ENCODE measurements at places on chromosomes 11 and 22.

DNA sequence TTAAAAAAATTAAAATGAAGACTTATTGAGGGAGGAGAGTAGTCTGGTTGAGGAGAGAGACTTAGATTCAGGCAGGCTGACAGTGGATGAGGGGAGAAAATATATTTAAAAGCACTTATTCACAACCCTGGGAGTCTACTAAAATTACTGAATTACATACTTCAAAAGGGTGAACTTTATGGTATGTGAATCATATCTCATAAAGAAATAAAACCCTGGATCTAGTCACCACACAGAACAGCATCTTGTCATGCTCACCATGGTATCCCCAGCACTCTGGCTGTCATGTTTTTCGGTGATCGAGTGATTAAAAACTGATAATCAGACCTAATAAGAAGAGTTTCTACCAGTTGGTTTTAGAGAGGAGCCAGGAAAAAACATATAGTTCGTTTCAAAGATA, 11.0 kb downstream of the TEAD1 start:
- DNase-seq, result no peak

DNA sequence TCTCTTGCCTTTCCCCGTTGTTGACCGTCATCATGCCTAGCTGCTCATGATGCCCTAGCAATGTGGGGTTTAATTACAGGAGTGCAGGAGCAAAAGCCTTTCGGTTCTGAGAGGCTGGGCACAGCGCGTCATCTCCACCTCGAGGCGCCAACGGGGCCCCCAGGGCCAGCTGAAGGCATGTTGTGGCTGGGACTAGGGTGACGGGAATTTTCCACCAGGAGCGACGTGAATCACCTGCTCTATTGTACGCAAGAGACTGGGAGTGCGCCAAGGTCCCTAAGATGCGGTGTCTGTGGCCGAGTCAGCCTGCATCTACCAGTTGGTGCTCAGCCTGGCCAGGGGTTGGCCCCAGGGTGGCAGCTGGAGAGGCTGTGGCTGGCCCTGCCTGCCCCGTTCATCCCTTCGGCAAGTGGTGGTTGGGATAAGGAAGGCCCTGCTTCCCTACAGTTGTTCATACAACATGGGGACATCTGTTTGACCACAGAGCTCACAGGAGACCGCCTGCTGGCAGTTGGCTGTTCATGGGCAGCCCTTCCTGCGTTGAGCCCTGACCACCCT, 1175.6 kb downstream of the BRD1 start:
- DNase-seq, result no peak

GRCh38 chr11:99432677-99433076, 411.9 kb downstream of the CNTN5 start:
- DNase-seq, result no peak

- DNase-seq, result peak; percentile 75
Measured at GRCh38 chr22:37681556-37682049, 4.5 kb upstream of the NOL12 start.

GRCh38 chr11:12397931-12398334, 20.6 kb downstream of the PARVA start:
- DNase-seq, result peak; percentile 88

GRCh38 chr22:17870407-17870806, 96.1 kb upstream of the BID start:
- DNase-seq, result no peak

DNA sequence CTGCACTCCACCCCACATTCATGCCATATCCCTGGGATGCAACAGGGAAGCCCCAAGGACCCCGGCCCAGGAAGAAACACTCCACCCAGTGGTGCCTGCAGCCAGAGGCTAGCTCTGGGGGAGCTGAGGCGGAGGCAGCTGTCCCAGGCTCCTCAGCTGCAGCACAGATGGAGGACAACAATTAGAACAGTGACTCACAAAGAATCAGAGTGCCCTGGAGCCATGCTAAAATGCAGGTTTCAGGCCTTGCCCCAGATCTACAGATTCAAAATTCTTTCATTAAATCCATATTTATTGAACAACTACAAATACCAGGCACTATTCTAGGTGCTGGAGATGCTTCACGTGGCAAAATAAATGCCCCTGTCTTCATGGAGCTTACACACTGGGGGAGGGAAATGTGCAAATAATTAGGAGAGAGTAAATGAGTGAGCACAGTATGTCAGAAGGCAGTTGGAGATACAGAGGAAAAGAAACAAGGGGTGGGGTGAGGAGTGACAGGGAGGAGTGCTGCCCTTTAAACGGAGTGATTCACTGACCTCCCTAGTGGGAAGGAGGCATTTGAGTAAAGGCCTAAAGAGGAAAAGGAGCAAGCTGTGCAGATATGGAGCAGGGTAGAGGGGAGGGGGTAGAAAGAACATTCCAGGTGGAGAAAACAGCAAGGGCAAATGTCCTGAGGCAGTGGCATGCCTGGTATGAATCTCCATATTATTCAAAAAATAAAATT, 73.3 kb upstream of the CSNK2A3 start:
- peak; percentile 28 for DNase-seq

DNA sequence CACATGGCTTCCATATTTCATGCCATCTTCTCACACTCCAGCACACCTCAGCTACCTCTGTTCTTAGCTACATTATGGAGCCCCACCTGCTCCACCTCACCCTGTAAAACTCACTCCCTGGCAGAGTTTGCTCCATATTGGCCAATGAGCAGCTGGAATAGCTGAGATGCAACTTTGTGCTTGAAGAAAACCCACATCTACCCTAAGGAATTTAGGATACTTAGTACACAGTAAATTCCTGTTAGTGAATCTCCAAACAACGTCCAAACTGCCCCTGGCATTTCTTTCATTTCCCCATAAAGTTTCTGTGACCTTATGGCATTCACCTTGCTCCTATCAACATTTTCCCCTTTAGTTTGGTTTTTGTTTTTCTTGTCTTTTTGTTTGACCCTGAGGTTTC, 2.2 kb upstream of the VWCE start:
- peak; percentile 54 for DNase-seq

DNA sequence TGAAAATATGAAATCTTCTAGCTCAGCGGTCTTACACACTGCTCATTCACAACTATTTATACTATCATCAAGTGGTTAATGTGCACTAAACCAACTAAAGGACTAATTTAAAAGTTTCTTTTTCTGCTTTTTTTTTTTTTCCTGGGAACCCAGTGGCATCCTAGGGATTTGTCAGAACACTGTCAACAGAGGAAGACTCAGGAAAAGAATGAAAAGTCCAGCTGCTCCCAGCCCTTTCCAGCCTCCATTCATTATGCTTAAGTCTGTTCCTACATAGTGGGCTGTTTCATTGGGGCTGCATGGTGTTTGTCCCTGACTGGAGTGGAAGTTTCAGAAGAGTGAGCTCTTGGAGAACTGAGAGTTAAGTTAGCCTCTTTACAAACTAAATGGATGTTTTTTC, 391.1 kb downstream of the AASDHPPT start:
- DNase-seq, result no peak

GRCh38 chr11:117597071-117597470, 199.9 kb downstream of the DSCAML1 start:
- DNase-seq, result peak; percentile 5

DNA sequence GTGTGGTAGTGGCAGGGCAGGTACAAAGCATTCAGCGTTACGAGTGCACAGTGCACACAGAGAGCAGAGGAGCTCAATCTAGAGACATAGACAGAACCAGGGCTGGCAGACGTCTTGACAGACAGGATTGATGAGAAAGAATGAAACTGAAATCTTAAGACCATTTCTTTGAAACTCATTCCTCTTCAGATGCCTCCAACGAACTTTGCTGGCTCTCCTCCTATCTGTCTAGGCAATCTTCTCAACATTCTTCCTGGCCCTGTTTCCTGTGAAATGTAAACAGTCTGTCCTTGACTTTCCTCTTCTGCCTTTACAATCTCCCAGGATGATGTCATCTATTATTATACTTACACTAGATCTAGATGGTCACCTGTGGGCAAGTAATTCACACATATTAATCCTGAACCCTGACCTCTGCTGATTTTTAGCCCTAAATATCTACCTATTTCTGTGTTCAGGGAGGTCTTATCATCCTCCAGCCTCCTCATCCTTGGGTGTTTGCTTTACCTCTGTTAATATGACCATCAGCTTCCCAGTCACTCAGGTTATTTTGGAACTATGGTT, 119.5 kb downstream of the ENTHD1 start:
- no peak for DNase-seq

DNA sequence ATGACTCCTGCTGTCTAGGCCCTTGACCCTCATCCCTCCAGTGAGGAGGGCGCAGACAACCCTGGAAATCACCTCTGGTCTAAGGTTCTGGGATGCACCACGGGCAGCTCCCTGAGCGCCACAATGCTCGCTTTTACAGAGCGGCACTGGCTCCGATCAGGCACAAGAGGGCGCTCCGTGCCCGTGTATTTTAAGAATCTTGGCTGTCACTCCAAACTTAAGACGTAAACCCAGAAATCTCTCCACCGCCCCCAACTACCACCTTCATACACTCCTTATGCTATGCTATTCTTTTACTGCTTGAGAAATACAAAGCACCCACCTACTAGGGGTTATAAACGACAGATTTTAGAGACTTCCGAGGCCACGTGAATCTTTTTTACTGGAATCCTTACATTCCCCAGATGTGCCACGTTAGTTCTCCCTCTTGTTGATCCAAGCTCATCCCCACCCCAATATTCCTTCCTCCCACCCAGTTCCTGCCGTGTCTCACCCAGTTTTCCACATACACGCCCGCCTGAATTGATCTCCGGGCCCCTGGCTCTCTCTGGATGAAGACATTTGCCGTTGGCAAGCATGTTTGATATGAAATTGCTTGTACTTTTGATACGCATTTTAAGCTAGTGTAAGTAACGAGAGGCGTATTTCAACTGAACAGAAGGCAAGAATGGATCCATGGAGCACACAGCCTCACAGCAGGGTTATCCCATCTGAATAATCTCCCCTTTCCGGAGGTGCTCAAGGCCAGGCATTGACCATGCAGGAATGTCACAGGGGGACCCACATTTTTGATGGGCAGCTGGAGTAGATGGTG, 453.5 kb downstream of the OPCML start:
- peak; percentile 30 for DNase-seq

Measured in HFFc6 (cell line).